ENCODE measurements at places on chromosomes 6 and 20.

GRCh38 chr6:76247527-76247926 is 175.1 kb upstream of the IMPG1 start:
- no peak for DNase-seq

DNA sequence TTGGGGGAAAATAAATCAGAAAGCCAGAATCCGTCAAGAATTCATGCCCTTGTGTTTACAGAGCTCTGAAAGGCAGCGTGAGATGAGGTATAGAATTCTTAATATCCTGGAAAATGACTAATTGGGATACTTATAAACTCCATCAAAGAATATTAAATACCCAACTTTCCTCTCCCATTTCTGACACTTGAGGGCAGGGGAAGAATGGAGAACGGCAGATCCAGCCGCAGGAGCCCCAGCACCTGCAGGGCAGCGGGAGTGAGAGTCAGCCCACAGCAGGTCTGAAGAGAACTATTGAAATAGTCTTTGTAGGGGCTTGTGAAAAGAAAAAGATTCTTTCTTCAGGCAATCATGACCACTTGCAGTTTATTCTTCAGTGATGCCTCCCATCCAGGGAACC is 107.2 kb downstream of the AGPAT4 start:
- DNase-seq, result no peak

- DNase-seq, result no peak
Measured at GRCh38 chr6:132003516-132004178, 52.5 kb upstream of the CCN2 start.

DNA sequence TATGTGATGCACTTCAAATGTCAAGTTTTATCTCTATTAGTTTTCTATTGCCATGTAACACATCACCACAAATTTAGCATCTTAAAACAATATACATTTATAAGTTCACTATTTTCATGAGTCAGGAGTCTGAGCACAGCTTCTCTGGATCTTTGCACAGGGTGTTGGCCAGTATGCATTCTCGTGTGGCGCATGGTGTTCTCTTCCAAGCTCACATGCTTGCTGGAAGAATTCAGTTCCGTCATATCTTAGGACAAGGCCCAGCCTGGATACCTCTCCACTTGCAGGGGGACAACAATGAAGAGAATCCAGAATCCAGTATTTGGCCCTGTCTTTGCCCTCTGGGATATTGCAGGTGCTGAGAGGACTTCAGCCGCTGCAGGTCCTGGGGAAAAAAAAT is 51.0 kb upstream of the ECI2 start:
- DNase-seq, result no peak

DNA sequence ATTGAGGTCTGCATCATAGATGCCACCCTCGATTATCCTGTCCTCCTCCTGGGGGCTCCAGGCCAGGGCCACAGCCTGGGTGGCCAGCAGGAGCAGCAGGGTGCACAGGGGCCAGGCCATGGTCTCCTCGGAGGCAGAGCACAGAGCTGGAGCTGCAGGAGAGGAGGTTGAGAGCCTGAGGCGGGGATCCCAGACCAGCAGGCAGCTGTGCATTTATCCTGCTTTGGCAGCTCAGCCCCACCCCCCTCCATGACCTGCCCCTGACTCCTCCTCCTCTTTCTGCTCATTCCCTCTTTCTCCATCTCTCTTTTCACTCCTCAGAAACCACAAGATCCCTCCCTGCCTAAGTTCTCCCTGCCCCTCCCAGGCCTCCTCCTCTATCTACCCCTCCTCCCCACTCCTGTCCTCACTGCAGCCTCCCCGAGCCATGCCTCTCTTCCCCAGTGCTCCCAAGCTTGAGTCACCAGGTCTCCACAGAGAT is at the start of gene CST2:
Gene CST2 (minus strand): TSS at position 189 of the 481 bp plus-strand sequence. CDS start 69 bp downstream, at position 120.
- DNase-seq, result no peak

DNA sequence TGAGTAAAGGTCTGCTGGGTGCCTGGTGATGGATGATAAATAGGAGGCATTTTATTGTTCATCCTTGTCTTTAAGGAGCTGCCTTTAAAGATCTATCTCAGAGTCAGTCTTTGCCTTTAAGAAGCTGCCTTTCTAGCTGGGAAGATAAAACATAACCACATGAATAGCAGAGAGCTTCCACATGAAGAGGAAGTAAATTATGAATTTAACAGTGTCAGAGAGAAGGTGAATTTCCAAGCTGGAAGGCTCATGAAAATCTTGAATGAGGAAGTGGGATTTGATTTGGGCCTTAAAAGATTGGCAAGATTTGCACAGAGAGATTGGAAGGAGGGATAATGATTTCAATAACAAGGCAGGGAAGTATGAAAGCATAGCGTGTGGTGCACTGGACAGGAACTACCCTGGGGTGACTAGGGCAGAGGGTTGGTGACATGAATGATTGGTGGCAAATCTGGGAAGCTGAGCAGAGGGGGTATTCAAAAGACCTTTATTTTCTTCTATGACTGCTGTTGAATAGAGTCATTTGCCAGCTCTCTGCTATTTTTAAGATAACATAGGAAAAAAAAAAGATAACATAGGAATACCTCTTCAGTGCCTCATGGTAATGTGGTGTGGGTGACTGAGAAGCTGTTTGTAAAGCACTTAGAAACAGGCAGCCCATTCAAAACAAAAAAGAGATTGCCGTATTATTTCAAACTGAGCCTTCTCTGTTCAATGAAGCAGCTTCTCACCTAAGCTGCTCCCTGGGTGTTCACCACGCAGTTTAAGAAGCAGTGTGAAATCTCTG is 591.6 kb downstream of the PKHD1 start:
- no peak for DNase-seq

DNA sequence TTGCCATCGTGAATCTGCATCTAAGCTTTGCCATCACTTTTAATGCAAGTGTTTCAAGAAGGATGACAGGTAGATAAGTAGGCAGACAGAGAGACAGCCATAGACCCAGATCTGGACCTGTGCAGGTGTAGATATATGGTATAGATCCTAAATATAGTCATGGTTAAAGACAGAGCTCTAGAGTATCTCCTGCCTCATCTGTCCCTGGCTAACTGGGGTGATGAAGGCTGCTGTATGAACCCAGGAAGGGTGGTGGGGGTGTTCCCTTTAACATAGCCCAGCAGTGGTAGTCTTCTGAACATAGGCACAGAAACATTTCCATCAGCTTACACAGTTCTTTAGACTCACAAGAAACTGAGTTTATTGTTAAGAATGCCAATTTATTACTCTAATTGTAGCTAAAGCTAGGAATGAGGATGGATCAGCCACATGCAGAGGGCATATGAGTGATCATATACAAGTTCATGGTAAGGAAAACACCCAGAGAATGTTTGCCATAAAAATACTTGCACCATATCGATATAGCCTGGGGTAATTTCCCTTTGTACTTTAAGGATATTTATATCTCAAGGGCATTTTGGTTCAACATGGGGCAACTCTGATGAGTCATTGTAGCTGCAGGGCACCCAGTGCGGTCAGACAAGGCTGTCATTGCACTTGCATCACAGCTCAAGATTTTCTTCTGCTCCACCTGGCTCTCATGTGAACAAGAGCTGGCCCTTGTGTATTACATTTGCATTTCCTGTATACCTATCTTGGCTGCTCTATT is 587.2 kb downstream of the EPM2A start:
- no peak for DNase-seq

DNA sequence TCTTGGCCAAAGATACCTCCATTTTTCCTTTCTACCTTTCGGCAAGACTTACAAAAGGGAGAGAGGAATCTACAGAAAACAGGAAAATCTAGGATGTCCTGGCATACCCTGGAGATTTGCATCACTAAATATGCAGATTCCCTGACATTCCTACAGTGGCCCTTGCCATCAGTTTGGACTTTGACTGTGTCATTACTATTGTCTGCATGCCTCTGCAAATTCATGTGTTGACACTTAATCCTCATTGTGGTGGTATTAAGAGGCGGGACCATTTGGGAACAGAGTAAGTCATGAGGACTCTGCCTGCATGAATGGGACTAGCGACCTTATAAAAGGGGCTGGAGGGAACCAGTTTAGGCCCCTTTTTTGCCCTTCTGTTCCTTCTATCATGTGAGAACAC is 50.5 kb upstream of the DTNBP1 start:
- DNase-seq, result no peak

DNA sequence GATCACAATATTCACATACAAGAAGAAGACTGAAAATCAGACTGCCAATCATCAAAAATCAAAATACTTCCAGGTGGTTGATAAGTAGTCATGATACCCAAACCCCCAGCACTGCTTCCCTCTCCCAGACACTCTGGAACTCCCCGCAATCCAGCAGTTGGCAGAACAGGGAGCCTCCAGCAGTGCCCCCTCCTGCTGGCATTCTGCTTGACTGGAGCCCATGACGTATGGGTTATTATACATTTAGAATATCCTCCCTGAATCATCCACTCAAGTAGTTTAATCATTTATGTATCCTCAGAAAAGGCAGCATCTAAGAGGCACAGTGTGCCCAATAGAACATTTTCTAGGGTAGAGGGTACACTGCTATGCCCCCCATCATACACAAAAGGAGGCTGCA is 9.3 kb upstream of the OGFRL1 start:
- DNase-seq, result no peak

DNA sequence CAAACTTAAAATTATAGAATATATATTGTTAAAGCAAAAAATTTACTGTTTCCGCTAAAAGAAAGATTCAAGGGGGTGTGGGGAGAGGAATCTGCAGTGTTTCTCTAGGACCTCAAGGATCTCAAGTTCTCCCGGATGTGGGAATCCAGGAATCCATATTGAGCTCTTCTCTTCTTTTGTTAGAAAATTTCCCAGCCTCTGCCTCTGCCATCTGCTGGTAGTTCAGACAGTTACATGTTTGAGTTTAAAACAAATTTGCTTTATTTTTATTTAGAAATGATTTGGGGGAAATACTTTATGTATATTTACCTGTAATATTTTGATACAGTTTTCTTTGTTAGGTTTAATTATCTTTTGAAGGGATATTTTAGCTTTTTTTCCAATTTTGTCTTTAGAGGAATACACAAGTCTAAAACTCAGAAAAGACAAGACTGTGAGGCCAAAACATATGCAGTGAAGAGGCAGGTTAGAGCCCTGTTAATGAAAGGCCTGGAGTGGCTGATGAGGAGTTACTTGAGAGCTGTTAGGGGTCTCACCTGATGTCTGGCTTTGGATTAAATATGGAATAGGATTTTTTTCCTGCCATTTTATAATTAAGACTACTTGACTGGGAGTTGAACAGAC is 268.8 kb downstream of the ARID1B start:
- DNase-seq, result no peak

DNA sequence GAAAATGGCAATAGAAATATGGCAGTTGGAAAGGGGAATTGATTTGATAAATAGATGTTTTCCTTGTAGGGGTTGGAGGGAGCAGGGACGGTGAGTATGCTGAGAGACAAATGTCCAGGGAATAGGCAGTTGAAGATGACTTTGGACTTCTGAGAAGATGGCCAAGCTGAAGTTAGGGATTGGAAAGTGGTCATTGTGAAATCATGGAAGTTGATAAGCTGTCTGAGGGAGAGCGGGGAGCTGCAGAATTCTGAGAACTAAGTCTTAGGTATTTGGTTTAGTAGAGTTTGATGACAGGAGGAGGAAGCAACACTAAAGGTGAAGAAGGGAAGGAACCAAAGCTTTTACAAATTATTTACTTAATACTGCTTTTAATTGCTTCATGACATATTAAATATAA is 15.1 kb downstream of the NDUFAF5 start:
- no peak for DNase-seq

GRCh38 chr20:33656783-33657703 is 5.1 kb upstream of the C20orf144 start:
- no peak for DNase-seq

DNA sequence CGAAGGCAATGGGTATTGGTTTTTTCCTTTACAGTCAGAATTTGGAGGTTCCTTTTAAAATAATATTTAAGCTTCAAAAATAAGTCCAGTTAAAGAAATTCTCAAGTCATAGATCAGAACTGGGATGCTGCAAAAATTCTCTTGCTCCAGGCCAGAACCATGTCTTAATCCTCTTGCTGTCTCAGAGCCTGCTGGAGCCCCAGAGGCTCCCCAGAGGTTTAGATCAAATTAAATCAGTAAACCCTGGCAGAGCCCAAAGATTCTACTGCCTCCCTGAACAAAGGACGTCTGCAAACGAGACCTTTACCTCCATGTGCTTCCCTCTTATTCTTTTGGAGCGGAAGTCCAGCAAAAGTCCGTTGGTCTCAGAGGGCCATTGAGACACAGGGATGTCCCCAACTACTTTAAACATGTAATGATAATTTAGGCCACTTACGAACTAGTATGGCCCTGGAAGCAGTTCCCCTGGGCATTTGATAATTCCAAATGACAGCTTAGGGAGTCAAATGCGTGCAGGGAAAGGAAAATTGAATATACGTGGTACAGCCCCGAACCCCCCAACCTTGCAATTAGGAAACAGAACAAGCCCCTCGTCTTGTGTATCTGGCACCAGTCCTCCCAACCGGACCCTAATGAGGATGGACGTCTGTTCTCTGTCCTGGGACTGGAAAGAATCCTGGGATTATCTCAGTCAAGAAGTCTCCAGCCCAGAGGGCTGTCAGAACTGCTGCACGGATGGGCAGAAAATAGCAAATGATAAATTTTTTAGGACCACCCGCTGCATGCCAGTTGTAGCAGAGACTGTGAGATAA is 31.5 kb downstream of the SULF2 start:
- no peak for DNase-seq

DNA sequence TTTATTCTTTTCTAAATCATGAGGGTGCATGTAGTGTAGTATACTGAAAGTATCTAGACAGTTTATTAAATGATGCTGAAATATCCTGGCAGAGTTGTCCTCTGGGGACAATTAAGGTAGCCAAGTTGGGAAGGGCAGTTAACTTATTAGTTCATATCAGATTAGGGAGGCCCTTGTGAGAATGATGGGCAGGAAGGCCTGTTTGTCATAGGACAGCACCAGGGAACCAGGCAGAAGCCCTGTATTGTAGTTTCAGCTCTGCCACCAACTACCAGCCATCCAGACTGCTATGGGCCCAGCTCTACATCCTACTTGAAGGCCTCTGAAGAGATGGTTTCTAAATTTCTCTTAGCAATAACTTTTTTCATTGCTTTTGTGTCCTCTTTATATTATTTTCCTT is 4.0 kb downstream of the MYLIP start:
- DNase-seq, result no peak

GRCh38 chr6:41063884-41064285 is 8.3 kb downstream of the OARD1 start:
- DNase-seq, result no peak

- DNase-seq, result no peak
Measured at GRCh38 chr6:159716247-159717096, 10.8 kb upstream of the WTAP start.

GRCh38 chr20:51037532-51038115 is 14.7 kb upstream of the KCNG1 start:
- no peak for DNase-seq
